NCI-H1105 treated with DMSO at 0.1 percent for 48 hours (cell line): ENCODE measurements at places on chromosomes 13 and 19.

DNA sequence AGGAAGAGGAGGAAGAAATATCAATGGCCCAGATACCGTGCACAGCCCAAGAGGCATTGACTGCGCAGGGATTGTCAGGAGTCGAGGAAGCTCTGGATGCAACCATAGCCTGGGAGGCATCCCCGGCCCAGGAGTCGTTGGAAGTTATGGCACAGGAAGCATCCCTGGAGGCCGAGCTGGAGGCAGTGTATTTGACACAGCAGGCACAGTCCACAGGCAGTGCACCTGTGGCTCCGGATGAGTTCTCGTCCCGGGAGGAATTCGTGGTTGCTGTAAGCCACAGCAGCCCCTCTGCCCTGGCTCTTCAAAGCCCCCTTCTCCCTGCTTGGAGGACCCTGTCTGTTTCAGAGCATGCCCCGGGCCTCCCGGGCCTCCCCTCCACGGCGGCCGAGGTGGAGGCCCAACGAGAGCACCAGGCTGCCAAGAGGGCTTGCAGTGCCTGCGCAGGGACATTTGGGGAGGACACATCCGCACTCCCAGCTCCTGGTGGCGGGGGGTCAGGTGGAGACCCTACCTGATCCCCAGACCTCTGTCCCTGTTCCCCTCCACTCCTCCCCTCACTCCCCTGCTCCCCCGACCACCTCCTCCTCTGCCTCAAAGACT, 36.0 kb downstream of the KEAP1 start:
- DNase-seq, result no peak

GRCh38 chr19:38725469-38726283, 18.6 kb downstream of the CAPN12 start:
- no peak for DNase-seq

DNA sequence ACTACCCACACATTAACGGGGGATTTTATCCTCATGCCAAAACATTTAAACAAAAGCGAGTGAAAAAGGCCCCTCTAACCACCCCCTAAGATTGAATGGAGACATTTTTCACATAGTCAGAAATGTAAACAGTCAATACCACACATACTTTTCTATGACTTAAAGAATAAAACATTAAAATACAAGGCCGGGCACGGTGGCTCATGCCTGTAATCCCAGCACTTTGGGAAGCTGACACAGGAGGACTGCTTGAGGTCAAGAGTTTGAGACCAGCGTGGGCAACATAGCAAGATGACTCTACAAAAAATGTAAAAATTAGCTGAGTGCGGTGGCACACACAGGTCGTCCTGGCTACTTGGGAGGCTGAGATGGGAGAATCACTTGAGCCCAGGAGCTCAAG, 47.3 kb downstream of the MPHOSPH8 start:
- no peak for DNase-seq

GRCh38 chr19:5679289-5680083, 830 bp downstream of the MICOS13 start:
- DNase-seq, result no peak

GRCh38 chr13:73479351-73479750, 420.5 kb downstream of the KLF5 start:
- no peak for DNase-seq

- no peak for DNase-seq
These were observed 144.1 kb upstream of the MIR17HG start for GRCh38 chr13:91203430-91203829.
